Activated naive CD4-positive, alpha-beta T cell (primary cell): ENCODE measurements at places on chromosomes 7 and 10.

DNA sequence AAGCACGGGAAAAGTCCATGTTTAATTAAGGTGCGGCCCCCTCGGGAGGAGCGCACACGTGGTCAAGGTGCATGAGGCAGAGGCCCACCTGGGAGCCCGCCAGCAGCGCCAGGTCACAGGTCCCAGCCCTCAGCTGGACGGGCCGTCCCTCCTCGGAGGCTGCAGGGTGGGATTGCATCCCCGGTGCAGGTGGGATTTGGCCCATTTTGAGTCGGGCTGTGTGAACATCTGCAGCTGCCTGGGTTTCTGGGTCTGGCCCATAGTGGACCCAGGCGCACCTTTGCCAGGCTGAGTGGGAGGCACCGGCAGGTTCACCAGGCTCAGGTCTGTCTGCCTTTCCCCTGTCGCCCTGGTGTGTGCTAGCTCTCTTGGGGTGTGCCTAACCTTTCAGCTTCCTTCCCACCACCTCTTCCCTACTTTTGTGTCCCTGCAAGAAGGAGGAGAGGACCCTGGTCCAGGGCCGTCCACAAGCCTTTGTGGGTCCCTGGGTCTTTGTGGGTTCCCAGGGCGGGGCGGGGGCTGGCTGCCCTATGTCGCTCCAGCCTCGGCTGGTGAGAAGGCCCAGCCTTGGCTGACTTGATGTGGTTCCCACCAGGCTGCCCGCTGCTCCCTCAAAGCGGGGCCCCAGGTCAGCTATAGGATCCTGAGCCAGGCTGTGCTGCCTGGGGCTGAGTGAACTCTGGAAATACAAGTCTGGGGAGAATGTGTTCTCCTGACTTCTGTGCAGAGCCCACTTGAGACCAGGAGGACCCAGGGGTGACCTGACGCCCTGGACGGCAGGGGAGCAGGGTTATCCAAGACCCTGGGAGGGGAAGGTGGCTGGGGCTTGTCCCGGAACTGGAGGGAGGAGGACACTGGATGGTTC, 186.7 kb upstream of the SHH start:
- DNase-seq, result no peak

DNA sequence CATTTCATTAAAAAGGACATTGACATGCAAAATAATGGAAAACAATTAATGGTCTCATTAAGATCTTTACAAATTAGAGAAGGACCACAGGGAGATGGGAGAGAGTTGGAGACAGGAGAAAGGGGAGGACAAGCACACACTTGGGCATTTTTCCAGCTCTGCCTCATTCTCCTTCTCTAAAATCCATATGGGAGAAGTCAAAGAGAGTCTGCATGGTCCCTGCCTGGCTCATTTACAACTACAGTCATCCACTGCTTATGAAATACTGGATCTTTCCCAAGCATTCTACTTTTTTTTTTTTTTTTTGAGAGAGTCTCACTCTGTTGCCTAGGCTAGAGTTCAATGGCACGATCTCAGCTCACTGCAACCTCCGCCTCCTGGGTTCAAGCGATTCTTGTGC, 518.9 kb upstream of the CELF2 start:
- no peak for DNase-seq

- no peak for DNase-seq
These were observed 129.6 kb downstream of the DKK1 start for GRCh38 chr10:52443419-52444388.

GRCh38 chr7:25303281-25304181, 75.2 kb upstream of the NPVF start:
- DNase-seq, result no peak

DNA sequence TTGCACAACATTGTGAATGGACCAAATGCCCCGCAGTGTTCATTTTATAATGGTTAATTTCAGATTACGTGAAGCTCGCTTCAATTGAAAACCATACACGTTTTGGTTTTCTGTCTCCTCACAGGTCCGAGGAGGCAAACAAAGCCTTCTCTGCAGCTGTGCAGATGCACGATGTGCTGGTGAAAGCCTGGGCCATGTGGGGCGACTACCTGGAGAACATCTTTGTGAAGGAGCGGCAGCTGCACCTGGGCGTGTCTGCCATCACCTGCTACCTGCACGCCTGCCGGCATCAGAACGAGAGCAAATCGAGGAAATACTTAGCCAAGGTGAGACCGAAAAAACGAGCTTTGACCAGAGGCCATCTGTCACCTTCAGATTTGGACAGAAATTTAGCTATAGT, 110.3 kb downstream of the TRRAP start:
- no peak for DNase-seq
